ENCODE measurements at places on chromosomes 12 and 14. TPM values are rescaled to one million over a fixed set of nuclear protein-coding genes. Genes with fewer than 3 reads are reported as not detected.

- no peaks in the 10 kb centered on the region for H3K36me3 ChIP-seq
- no peak for DNase-seq
- no peak overlapping the region for H3K27ac ChIP-seq
- H3K4me3 ChIP-seq = no peak overlapping the region
- peaks cover 4% of the 10 kb centered on the region for H3K27me3 ChIP-seq
Measured at GRCh38 chr12:107545737-107546353, 139.8 kb upstream of the PWP1 start.

GRCh38 chr12:106386813-106387535 is 29.4 kb downstream of the POLR3B start:
- H3K36me3 ChIP-seq = peaks cover 15% of the 10 kb centered on the region
- no peak for DNase-seq
- no peaks in the 10 kb centered on the region for H3K27me3 ChIP-seq
- H3K4me1 ChIP-seq = peaks cover 5% of the 10 kb centered on the region

The PRPH gene
- not detected for total RNA-seq

The ADCY6 gene
- total RNA-seq = 54.9 TPM

The SMIM41 gene
- total RNA-seq = not detected
